ENCODE measurements at places on chromosomes 1 and 21.
A peak's percentile ranks its signal among the peaks of the same experiment; 100 is the strongest.

DNA sequence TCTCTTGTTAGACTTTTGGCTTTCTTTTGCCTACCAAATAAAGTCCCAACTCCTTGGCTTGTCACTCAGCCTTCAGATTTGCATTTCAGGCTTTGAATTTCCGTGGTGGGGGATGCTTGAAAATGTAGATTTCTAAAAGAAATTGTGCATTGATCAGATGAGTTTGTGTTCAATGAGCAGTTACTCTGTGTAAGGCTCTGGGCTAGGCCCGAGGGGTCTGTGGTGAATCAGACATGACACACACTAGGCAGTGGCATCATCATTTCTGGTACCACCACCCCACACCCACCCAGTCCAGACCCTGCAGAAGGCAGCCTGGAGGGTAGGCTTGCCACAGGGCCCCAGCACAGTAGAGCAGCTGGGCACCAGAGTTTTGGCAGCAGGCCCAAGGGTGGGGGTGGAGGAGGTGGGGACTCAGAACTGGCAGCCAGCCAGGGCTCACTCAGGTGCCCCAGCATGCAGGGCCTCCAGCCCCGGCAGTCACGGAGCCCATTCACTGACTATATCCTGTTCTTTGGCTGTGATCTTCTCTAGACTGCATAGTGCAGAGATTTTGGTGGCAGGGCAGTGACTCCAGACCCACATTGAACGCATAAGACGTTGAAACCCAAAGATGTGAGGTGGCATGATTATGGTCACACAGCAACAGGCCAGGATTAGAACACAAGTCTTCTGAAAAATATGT lies 97.2 kb upstream of the ARTN start:
- DNase-seq, result no peak

- DNase-seq, result peak; percentile 77
Observed at GRCh38 chr1:231053493-231054162, 13.6 kb upstream of the FAM89A start.

DNA sequence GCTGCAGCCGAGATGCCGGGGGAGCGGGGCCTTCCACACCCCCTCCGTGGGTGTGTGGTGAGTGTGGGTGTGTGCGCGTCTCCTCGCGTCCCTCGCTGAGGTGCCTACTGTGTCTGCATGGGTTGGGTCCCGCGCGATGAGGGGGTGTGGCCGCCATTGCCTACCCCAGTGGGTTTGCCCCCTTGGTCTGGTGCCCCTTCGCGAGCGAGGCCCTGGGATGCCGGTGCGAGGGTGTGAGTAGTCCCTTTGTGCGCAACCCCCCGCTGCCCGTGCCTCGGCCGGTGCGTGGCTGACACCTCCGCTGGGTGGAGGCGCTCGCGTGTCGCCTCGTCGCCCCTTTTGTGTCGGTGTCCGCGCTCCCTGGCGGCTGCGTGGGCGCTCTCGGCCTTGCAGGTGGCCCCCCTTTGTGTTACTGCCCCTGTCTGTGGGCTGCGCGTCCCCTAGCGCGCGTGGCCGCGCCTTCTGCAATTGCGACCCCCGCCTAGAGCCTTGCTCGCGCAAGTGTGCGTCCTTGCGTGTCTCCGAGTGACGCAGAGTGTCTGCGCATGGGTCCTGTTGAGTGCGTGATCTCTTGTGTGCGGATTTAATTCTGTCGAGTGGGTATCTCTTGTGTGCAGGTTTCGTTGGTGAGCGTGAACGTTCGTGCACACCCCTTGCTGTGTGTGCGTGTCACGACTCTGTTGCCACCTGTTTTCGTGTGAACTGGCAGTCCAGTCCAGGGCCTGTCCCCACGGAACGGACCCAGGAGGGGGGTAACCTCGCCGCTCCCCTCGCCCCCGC lies 553 bp downstream of the TTC3 start:
- no peak for DNase-seq

DNA sequence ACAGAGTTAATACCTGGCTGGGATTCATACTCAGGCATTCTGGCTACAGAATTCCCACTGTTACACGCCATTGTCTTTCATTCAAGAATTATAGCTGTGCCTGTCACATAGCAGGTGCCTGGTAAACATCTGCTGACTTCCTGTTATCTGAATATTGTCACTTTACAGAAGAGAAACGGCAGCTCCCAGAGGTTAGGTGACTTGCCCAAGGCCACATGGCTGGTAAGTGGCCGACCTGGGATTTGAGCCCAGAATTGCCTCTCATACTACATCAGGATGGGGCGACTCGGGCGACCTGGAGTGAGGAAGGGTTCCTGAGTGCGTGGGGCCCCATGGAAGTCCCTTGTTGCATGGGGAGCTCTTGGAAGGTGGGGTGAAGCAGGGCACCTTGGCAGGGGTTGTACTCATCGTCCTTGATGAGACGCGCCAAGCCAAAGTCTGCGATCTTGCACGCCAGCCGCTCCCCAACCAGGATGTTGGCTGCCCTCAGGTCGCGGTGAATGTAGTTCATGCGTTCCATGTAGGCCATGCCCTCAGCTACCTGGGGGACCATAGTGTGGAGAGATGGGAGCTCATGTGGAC lies 10.2 kb upstream of the AHDC1 start:
- DNase-seq, result no peak

GRCh38 chr1:165856606-165857005 lies 29.2 kb downstream of the UCK2 start:
- no peak for DNase-seq

DNA sequence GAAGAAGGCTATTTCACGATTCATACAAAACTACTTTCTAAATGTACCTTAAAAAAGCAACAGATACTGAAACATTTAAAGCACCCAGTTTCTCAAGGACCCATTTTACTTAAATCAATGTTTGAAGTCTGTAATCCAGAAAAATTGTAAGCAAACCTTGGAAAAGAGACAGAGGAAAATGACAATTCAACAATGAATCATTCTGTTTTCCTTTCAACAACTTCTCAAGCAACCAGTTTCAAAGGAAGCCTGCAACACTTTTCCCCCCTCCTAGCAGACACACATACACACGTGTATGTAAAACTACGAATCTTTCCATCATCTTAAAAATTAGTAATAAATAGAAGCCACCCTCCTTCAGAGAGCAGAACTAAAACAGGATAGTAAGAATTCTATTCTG lies 1.2 kb downstream of the RERE start:
- no peak for DNase-seq

DNA sequence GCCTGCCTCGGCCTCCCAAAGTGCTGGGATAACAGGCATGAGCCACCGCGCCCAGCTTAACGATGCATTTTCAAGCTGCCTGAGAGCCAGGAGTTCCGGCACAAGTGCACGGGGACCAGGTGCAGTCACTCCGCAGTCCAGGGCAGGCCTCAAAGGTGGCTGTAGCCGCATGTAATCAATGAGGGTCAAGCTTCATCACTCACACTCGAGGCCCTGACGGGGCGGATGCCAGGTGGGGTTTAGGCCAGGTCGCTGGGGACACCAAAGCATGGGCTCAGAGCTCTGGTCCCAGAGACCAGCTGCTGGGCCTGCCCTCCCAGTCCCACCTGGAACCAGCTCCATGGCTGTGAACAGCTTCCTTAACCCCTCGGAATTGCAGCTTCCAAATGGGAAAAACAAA lies 26.1 kb upstream of the GPR153 start:
- DNase-seq, result no peak

- no peak for DNase-seq
Observed at GRCh38 chr1:240925273-240925672, 313.3 kb upstream of the GREM2 start.

DNA sequence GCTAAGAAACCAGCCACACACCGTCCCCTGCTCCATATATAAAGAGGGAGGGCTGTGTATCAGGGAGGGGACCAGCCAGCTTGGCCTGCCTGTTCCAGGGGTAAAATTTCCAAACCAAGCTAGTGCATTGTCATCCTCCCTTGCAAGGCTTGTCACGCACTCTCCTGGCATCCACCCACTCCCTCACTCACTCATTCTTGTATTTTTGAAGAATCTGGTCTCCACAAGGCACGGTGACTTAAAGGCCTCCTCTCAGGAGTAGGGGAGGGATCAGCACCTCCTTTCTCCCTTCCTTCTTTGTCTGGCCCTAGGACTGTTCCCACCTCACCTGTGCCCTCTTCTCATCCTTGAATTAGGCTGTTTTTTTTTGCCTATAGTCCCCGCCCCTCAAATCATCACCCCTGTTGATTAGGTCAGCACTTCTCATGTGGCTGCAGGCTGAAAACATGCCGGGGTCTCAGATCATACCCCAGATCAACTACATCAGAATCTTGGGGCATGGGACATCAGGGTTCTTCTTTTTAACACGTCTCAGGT lies 5.0 kb downstream of the ABCA4 start:
- DNase-seq, result no peak

- no peak for DNase-seq
Observed at GRCh38 chr1:224727351-224728289, 111.5 kb downstream of the CNIH3 start.

GRCh38 chr1:40094466-40095110 lies 2.5 kb downstream of the PPT1 start:
- no peak for DNase-seq

DNA sequence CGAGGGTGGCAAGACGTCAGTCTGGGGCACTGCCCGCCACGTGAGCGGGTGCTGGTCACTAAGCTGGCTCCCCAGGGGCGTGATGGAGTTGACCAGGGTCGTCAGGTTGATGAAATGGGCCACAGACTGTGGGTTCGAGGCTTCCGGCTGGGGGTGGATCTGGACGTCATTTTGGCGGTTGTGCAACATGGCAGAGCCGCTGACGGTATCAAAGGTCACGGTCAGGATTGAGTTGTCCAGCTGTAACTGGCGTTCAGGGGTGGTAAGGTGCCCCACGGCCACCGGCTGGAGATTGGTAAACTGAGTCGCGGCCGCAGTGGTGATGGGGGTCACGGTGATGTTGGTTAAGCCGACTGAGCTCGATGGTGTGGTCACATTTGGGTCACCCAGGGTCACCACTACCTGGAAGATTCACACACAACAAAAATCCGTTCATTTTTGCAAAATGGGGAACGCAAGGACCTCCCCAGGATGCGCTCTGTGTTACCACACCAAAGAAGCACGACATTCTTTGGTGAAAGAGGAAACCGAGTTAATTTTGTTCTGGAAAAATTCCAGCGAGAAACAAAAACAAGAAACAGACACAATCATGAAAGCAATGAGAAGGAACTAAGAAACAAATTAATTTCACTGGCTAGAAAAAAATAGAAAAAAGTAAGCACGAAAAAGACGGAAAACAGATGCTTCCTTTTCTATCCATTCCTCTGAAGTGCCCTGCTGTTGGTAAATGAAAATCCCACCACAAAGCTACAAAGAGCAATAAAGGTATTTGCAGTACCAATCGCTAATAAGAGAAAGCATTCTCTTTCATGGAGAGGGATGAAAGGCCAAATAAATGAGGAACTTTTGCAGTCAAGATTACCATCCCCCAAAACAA lies 34.7 kb upstream of the RIPK4 start:
- no peak for DNase-seq

DNA sequence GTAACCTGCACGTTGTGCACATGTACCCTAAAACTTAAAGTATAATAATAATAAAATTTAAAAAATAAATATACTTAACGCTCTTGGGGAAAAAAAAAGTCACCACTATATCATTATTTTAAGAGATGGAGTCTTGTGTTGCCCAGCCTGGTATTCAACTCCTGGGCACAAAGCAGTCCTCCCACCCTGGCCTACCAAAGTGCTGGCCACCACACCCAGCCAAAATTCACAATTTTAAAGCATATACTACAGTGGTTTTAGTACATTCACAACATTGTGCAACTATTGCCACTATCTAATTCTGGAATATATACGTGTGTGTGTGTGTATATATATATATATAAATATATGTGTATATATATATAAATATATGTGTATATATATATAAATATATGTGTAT lies 5.9 kb downstream of the HMGN2 start:
- no peak for DNase-seq

DNA sequence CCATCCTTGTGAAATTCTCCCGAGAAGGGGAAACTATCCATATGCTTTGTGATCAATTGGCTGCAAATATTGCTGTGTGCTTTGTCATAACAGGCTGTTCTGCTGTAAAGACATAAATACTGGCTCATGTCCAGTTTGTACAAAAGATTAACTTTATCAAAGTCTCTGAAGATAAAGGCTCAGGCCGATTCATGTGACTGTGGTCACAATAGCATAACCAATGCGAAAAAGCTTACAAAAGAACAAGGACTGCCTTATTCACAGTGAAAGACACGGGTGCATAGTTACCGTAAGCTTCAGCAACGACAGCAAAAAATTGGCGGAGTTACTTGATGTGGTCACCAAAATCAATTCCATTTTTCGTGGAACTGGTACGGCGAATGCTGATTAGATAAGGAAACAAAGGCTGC lies 173.6 kb upstream of the CHRM3 start:
- no peak for DNase-seq
